ENCODE measurements at places on chromosomes 3 and 15.

GRCh38 chr3:72266016-72266370 lies 481.0 kb upstream of the PROK2 start:
- DNase-seq: no peak

DNA sequence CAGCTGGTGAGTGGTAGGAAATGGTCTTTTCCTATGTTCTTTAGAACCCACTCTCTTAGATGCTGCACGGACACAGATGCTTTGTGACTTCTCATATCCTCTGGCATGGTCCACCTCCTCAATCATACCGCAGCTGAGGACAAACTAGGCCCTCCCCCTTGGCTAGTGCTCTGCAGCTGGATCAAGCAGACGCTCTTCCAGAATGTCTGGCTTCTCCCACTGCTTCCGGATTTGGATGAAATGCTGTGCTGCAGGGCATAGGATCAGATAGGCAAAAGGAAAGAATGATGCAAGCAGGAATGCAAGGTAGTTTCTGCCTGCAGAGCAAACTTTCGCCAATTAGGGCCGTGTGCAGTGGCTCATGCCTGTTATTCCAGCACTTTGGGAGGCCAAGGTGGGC lies 75.7 kb upstream of the SLC4A7 start:
- DNase-seq: no peak

DNA sequence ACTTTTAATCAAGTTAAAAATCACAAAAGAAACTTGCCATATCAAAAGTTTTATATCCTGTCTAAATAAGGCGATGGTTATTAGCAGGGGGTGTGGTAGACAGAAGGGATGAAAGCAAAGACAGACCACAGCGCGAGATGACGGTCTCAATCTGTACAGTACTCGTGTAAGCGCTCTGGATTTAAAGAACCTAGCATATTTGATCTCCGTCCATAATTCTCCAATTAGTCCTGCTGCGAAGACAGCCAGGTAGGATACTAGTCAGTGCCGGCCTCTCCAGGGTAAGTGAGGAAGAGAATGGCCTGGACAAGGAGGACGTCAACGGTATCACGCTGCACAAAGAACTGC lies 701 bp downstream of the SGO1 start:
- DNase-seq: no peak

DNA sequence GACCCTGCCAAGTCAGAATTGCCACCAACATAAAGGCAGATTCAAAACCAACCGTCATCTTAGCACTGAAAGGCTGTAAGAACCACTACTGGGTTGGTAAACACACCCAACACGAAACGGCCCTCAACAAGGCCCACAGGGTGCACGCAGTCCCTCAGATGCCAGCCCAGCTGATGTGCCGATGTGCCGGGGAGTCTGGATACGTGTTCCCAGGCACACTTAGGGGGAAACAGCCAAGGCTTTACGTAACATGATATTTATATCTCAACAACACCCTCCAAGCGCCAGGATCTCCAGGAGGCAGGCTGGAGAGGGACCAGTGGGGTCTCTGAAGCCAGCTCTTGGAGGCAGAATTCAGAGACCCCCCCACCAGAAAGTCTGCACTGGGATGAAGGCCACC lies 14.2 kb downstream of the POC1A start:
- no peak for DNase-seq

Measured in activated T-helper 9 cell treated with anti-CD3 and anti-CD28 coated beads, Interleukin-2, amount 50 U/mL, for 16 hours (primary cell).